ENCODE measurements at places on chromosomes 7 and 10. TPM values are rescaled to one million over a fixed set of nuclear protein-coding genes. Genes with fewer than 3 reads are reported as not detected.

Gene SLC18A3
- not detected for total RNA-seq

Gene TBXAS1
- total RNA-seq = 15.6 TPM

Gene CALCR
- not detected for total RNA-seq

Gene ECHDC3
- total RNA-seq = 1.2 TPM

Gene CCL24
- 0.53 TPM for total RNA-seq

Gene CLCN1
- total RNA-seq = not detected

Gene CDK1
- total RNA-seq = 155 TPM

Gene HIBADH
- total RNA-seq = 34.1 TPM

Gene SMURF1
- 25.3 TPM for total RNA-seq

Gene AKR1C1
- 7.2 TPM for total RNA-seq

Gene OR9A2
- total RNA-seq = not detected

Gene LGI1
- total RNA-seq = not detected

Gene CHAT
- total RNA-seq = not detected

Gene MYPN
- under 0.01 TPM for total RNA-seq

Gene SLC29A4
- total RNA-seq = 1.9 TPM

Gene ASL
- total RNA-seq = 43.9 TPM

Gene RNF148
- 4.4 TPM for total RNA-seq

Gene NUTM2E
- not detected for total RNA-seq

Gene CTAGE6
- total RNA-seq = 1.2 TPM

Gene FEZF1
- total RNA-seq = not detected

Gene SPDYE16
- not detected for total RNA-seq

Gene OR2A5
- not detected for total RNA-seq

Gene LIPF
- total RNA-seq = not detected

Measured in thoracic aorta endothelial cell (primary cell).